Activated T-cell treated with anti-CD3 and anti-CD28 coated beads, Interleukin-2, amount 50 U/mL, for 4 hours (primary cell): ENCODE measurements at places on chromosomes 7 and 10. TPM values are rescaled to one million over a fixed set of nuclear protein-coding genes. Genes with fewer than 3 reads are reported as not detected.

Gene ATOH7
- not detected for total RNA-seq

Gene SPDYE2
- not detected for total RNA-seq

Gene MSMB
- not detected for total RNA-seq

Gene SCIN
- total RNA-seq, result 0.37 TPM

Gene RBP3
- not detected for total RNA-seq

Gene TMEM130
- not detected for total RNA-seq

Gene PRR15
- 0.11 TPM for total RNA-seq

Gene TBX20
- total RNA-seq, result 0.28 TPM

Gene MNX1
- total RNA-seq, result not detected

Gene BICC1
- not detected for total RNA-seq

Gene ANKRD30A
- total RNA-seq, result not detected

Gene KCND2
- total RNA-seq, result not detected

Gene NMT2
- 6.9 TPM for total RNA-seq

Gene COL28A1
- 0.08 TPM for total RNA-seq

Gene UNC5B
- total RNA-seq, result 0.35 TPM

Gene CFAP69
- not detected for total RNA-seq

Gene STAM
- 14.7 TPM for total RNA-seq

Gene LBX1
- not detected for total RNA-seq

Gene TMEM140
- 4.2 TPM for total RNA-seq

- DNase-seq, result no peak
Measured at GRCh38 chr10:43073191-43073590, 3.7 kb upstream of the RET start.

DNA sequence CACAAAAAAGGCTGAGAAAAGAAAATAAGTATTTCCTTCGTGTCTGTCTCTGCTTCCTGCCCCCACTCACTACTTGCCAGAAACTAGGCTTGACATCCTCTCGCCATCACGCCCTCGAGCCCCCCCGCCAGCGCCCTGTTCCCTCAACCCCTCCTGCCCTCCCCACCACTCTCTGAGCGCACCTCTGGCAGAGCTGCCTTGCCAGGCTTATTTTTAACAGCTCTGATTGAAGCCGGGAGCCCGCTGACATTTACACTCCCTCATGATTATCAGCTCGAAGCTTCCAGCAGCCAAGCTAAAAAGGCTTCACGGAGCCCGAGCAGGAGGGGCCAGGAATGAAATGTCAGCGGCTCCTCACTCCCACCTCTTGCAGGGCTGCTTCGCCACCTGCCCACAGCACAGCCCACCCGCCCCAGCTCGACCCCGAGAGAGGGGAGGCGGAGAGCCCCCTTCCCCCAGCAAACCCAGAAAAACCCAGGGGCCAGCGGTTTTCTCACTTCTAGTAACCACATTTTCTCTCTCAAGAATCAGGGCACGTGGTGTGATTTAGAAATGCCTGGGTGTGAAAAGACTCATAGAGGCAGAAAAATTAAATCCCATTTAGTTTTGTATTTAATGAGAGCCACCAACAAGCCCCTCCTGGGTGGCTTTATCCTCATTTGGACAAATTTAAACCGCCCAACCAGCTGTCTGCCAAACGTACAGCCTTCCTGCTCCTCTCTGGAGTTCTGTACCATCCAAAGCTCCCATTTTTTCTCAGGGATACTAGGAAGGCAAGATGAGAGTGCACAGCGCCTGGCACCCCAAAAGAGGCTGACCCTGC is 89.3 kb downstream of the SLIT1 start:
- no peak for DNase-seq

DNA sequence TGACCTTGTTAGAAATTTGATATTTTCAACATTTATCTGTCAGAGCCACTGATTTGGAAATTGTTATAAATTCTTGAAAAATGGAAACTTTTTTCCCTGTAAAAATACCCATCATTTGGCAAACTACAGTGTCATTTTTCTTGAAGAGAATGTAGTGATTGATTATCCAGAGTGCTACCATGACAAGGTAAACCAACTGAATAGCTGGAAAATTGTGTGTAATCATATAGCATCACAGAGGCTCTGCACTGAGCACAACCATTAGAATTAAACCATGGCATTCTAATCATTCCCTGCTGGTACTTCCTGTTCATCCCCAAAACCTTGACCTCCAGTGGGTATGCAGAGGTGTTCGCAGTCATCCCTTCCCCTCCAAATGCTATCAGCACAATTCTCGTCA is 240.3 kb upstream of the LRGUK start:
- no peak for DNase-seq

DNA sequence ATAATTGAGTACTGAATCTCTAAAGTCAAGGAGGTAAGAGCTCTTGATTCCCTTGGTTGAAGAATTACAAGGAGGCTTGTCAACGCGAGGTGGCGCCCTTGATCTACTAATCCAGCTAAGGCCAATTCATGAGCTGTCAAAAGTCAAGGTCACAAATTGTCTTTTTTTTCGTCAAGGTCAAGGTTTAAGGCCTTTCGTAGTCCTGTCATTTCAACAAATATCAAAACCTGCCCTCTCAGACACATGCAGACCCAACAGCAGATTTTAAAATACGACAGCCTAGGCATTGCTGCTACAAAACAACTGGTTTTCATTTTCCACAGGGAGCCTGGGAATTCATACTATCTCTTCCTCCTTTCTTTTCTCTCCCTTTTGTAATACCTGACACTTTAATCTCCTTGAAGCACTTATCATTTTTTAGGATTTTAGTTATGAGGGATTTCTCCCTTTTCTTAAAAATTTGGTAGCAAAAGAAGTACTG is 3.6 kb downstream of the HOXA13 start:
- DNase-seq, result peak; percentile 84

DNA sequence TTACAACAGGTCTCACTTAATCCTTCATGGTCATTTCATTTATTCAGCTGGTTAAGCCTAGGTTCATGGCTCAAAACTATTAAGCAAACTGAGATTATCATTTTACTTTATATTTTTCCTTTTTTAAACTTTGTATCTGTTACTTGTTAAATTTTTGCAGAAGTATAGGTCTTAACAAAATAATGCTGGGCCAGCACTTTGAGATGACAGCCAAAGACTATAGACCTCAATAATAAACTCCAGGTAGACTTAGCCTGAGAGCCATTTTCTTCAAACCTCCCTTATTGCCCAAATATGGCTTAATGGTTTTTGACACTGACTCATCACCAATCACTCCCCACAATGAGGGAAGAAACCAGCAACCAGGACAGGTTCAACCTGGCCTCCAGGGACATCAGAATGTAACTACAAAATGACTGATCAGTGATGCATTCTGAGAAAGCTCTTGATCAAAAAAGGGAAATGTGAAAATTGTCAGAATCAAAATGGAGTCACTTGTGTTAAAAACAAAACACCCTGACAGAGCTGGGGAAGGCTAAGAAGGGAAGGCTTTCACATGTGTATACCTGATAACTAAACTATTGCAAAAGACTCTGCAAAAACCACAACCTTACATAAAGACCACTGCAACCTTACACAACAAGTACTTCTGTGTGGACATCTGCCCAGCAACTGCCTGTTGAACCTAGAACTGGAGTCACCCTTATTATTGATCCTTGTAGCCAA is 2.1 kb upstream of the CCDC126 start:
- DNase-seq, result no peak

GRCh38 chr7:5692112-5692844 is 89.2 kb downstream of the RNF216 start:
- DNase-seq, result no peak

GRCh38 chr10:57222603-57223002 is 861.5 kb upstream of the ZWINT start:
- DNase-seq, result no peak

GRCh38 chr7:140223515-140224221 is 46.9 kb upstream of the KDM7A start:
- no peak for DNase-seq

- DNase-seq, result no peak
Measured at GRCh38 chr7:20696803-20697333, 81.4 kb downstream of the ABCB5 start.

DNA sequence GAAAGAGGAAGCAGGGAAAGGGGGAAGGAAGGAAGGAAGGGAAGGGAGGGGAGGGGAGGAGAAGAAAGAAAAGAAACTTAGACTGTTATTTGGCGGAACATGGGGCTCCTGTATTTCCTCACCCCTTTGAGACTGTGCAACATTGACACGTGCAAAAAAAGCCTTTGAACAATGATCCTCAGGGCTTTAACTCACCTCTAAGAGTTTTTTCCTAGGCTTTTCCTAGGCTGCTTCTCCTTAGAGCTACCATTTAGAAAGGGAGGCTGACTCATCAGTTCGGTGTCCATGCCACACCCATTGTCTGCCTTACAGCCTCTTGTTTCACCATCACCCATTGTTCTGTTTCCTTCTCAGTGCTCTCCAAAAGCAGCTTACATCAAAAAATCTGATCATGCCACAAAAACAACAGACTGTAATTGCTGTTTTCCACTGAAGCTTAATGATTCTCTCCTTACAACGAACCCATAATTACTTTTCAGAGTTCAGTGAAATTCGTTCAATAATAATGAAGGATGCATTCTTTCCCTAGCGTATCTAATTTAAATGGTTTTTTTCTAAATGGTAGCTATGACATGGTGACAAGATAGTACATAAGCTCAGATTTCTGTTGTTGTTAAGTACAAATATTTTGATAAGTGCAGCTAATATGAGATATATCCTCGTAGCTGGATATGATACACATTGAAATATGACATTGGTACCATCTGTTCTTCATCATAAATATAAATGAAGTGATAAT is 90.8 kb downstream of the PRLHR start:
- no peak for DNase-seq

DNA sequence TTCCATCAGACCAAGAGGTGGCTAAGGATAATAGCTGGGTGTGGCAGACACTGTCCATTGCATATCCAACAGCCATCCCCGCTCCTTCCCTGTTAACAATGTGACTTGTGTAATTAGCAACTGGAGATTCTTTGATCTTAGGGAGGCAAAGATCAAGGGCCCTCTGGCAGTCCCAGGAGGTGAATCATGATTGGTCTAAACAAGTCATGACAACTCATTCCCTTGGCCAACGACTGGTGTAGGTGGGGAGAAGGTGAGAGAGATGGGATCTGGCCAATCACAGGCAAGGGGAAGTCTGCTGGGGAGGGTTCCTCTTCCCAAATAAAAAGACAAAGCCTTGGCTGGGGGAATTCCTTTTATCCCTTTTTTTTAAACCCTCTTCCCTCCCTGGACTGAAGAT is 46.2 kb upstream of the COMTD1 start:
- DNase-seq, result no peak

GRCh38 chr10:7565871-7566270 is 100.9 kb downstream of the ITIH5 start:
- DNase-seq, result no peak

GRCh38 chr10:24246365-24246764 is 37.4 kb downstream of the KIAA1217 start:
- no peak for DNase-seq

GRCh38 chr10:132554991-132555647 is 17.5 kb downstream of the INPP5A start:
- DNase-seq, result no peak

- no peak for DNase-seq
Measured at GRCh38 chr10:31918671-31919409, 9.8 kb downstream of the ARHGAP12 start.

GRCh38 chr7:116393654-116394053 is 105.9 kb upstream of the CAV2 start:
- no peak for DNase-seq

DNA sequence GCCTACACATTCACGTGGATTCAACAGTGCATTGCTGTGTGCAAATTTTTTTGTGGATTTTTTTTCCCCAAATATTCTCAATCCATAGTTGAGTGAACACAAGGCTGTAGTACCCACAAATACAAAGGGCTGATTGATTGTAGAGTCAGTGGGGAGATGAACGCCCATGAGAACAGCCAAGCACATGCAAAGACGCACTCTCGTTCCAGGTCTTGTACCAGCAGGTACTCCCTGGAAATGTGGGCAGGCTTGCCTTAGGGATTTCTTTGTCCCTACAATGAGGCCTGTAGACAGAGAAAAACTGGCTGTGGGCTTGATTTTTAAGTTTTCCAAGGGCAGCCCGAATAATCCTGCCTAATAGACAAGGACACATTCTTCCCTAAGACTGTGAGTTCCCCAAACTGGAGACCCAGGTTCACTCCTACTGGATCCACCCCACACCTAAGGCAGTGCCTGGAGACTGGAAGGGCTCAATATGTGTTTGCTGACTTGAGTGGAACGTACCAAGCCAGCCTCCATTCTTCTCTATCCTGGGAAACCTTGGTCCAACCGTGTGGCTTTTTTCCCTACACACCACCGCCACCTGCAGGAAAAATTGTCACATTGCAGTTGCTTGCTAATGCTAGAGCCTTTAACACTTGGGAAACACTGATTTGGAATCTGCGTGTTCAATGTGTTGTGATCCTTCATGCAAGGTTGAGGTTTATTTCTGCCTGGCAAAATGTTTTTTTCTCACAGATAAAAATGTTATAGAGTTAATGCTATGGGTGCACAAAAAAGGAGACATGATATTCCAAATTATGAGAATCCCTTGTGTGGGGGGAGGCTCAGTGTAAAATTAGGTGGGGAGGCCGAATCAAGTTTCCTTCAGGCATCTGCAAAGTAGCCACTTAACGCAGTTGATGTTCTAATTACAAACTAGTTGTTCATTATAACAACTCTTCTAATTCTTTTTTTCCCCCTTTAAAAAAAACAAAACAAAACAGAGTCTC is 49.3 kb downstream of the PPP1R17 start:
- DNase-seq, result no peak

DNA sequence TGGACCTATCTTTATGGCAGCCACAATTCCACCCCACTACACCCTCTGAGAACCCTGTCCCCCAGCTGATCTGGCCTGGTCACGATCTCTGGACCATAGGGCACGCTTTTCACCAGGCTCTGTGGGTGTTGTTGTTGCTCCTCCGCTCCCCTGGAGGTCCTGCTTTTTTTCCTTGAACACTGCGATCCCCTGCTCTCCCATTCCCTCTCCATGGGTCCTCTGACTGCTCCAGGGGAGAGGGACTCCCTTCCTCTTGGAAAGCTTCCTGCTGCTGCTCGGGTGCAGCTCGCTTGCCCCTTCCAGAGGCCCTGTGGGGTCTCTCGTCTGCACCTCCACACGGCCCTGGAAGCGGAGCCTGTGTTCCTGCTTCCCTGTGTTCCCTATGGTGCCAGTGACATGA is 53.5 kb downstream of the SNX10 start:
- DNase-seq, result no peak
